ENCODE measurements at places on chromosomes 7 and 10.

- DNase-seq, result no peak
These were observed 30.4 kb upstream of the UCN3 start for GRCh38 chr10:5334196-5334880.

GRCh38 chr10:113240736-113241135, 290.7 kb downstream of the TCF7L2 start:
- no peak for DNase-seq

GRCh38 chr10:76558996-76559891, 1078.4 kb downstream of the KCNMA1 start:
- DNase-seq, result no peak

DNA sequence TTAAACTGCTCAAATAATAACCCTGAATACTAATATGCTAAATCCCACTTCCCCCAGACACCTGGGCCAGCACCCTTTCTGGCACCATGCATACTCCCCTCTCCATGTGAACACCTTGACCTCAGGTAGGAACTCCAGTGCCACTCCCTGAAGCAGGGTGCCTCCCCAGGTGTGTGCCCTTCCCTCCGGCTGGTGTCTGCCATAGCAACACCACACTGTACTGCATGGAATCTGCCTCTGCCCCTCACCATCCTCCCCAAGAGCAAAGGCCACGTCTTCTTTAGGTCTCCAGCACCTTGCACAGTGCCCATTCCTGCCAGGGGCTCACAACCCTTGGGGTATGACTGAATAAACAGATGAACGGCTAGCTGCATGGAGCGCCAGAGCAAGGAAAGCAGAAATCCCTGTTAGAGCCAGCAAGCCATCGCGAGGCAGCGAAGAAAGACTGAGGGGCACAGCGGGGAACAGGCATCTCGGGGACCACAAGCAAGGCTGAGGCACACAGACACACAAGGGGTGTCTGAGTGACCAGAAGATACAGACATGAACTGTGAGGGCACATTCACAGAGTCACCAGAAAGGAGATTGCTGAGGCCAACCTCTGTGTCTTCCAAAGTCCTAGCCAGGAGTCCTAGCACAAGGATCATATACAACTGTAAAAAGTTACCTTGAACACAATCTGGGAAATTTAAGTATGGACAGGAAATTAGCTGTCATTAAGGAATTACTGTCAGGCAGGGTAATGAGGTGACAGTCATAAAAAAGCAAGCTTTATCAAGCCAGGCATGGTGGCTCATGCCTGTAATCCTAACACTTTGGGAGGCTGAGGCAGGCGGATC, 25.7 kb downstream of the COBL start:
- DNase-seq, result no peak

DNA sequence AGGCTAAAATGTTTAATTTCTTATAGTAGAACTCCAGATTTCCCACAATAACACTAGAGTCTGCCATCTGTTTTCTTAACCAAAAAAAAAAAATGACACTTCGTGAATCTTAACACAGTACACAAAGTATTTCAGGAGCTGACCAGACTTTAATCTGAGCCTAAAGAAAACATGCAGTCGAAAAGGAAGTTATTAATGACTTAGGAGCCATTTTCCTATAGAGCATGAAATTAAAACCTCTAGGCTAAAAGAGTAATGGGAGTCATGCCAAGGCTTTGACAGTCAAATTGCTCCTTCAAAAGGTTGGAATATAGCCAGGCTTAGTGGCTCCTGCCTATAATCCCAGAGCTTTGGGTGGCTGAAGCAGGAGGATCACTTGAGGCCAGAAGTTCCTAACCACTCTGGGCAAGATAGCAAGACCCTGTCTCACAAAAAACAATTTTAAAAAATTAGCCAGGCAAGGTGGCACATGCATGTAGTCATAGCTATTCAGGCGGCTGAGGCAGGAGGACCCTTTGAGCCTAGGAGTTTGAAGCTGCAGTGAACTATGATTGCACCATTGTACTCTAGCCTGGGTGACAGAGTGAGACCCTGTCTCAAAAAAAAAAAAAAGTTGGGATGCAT, 13.6 kb downstream of the MICU1 start:
- no peak for DNase-seq

DNA sequence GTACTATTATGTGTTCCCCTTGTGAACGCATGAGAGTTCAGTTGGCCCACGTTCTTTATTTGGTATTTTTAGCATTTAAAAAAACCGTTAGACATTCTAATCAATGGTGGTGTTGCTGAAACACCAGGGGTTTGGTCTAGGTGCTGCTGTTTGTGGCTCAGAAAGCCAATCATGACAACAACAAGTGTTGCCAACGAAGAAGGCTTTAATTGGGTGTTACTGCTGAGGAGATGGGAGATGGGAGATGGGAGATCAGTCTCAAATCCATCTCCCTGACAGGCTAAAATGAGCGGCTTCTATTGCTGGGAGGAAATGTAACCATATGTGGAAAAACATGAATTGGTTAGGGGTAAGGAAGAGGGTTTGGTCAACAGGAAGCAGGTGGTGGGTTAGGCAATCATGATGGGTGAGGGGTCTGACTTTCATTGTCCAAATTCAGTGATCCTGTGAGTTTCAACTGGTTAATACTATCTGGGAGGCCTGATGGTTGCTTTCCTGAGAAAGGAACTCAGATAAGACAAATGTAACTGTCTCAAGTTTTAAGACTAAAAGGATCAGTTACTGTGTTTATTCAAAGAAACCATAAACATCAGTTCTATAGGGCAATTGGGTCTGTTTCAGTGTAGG, 4.6 kb upstream of the ZNF425 start:
- DNase-seq, result no peak

DNA sequence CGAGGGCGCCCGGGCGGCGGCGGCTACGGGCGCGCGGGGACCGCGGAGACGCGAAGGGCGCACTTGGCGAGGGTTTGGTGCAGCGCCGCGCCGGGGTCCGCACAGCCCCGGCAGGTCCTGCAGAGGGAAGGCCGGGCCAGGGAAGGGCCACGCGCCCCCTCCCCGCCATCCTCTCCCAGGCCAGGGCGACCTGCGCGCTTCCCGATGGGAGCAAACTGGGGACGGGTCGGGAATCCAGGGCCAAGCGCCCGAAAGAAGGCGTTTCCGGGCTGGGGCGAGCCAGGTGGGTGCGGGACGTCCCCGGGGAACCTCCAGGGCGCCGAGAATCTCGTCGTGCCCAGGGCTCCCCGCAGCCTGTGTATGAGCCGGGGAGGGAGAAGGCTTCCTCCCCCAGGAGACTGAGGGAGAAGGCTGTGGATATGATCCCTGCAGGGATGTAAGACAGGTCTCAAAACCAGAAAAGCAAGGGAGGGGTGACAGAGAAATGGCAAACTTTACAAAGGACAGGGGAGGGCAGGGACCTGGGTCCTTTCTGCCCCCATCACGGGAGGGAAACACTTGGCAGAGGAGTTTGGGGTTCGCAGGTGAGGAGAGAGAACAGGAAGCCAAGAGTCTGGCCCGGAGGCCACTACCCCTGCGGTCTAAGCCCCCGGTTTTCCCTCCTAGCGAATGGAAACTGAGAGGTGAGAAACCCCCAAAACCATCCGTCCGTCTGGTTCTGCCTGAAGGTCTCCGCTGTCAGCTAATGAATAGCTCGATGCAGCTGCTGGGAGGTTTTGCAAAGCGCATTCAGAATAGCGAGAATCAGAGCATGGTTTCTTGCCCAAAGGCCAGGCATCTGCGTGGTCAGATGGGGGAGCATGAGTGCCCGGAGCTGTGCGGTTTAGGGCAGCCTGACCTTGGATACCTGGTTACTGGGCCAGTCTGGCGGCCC, 674 bp downstream of the AMZ1 start:
- no peak for DNase-seq

DNA sequence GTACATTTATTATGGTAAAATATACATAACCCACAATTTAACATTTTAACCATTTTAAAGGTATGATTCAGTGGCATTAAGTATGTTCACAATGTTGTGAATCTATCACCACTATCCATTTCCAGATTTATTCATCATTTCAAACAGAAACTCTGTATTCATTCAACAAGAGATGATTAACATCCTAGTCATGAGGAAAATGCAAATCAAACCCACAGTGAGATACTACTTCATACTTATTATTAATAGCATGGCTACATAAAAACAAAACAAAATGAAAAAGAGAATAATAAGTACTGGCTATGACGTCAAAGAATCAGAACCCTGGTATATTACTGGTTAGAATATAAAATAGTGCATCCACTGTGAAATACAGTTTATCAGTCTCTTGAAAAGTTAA, 386.6 kb upstream of the POM121L12 start:
- no peak for DNase-seq

DNA sequence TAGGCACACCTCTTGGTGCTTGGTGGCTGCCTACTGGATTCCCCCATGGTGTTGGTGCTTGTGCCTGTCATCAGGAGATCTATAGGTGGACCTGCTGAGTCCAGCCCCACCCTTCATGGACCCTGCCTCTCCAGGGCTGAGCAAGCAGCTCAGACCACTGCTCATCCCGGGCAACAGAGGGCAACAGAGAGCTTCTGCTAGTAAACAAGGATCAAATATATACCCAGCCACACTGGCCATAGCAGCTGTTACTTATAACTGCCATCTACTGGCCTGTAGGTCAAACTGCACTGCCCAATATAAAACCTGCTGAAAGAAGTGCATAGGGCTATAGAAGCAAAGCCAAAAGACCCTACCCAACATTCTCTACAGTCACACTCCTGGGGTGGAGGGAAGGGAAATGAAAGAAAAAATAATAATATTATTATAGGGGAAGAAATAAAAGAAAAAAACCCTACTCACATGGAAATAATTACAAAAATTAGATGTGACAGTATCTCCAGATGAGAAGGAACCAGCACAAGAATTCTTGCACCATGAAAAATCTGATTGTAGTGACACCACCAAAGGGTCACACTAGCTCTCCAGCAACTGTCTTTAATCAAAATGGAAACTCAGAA, 54.9 kb upstream of the ZNF800 start:
- DNase-seq, result no peak

DNA sequence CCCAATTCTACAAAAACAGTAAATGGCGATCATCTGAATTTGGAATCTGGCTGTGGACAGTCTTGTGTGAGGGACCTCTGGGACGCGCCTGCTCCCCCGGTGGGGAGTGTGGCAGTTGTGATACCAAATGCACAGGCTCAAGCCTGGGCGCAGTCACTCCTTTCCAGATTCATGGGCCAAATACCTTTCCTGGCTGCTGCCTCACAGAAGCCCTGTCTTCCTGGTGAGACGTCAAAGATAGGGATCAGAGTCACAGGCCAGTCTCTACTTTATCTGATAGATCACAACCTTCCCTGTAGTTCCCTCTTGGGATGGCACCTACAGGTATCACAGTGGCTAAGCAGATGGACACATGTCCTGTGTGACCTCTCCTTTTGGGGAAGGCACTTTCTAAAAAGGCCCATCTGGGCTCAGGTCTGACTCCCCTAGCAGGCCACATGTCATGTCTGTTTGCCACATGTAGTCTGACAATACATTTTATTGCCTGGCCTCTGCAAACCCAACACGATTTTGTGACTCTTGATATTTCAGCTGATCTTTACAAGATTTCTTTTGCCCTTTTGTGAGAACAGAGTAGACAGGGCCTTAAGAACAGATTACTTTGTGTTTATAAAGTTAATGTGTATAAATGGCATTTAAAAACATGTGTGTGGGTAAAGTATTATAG, 150.1 kb downstream of the SNX10 start:
- no peak for DNase-seq

GRCh38 chr10:17918187-17918903, 33.4 kb upstream of the SLC39A12 start:
- no peak for DNase-seq

GRCh38 chr7:76317782-76318487, 15.5 kb downstream of the HSPB1 start:
- DNase-seq, result peak; percentile 96

Data from substantia nigra (tissue), 51 donors.